Fibroblast of villous mesenchyme (primary cell): ENCODE measurements at places on chromosomes 5 and 9. TPM values are rescaled to one million over a fixed set of nuclear protein-coding genes. Genes with fewer than 3 reads are reported as not detected.

The G3BP1 gene
- 146 and 244 TPM in 2 replicates for total RNA-seq

The CHSY3 gene
- total RNA-seq, result 9.9 and 11.3 TPM in 2 replicates

The TICAM2 gene
- total RNA-seq, result 6.9 and 7.1 TPM in 2 replicates

The BTNL8 gene
- not detected in 2 replicates for total RNA-seq

The ENTPD2 gene
- total RNA-seq, result not detected in 2 replicates

The PCDHGC5 gene
- total RNA-seq, result 2.6 TPM in 2 replicates

The SH3RF2 gene
- total RNA-seq, result 0.97 and 2.2 TPM in 2 replicates

The SPINK4 gene
- total RNA-seq, result not detected in 2 replicates

The CAVIN4 gene
- 0.64 and 1.3 TPM in 2 replicates for total RNA-seq

The OR1L1 gene
- total RNA-seq, result not detected in 2 replicates

The C9orf57 gene
- total RNA-seq, result not detected in 2 replicates

The CD14 gene
- total RNA-seq, result 0.97 and 2.2 TPM in 2 replicates

The SLC23A1 gene
- total RNA-seq, result not detected in 2 replicates

The SHISAL2B gene
- not detected in 2 replicates for total RNA-seq

The STPG3 gene
- not detected in 2 replicates for total RNA-seq

The MLANA gene
- not detected in 2 replicates for total RNA-seq

The LRRC19 gene
- total RNA-seq, result not detected in 2 replicates

The RANBP17 gene
- total RNA-seq, result 28.0 and 33.7 TPM in 2 replicates

The PIP5KL1 gene
- total RNA-seq, result 2.6 and 3.5 TPM in 2 replicates

The TSPAN17 gene
- total RNA-seq, result 34.5 and 38.0 TPM in 2 replicates

The PCDHB16 gene
- under 0.01 and 0.32 TPM in 2 replicates for total RNA-seq

The CDH10 gene
- 0.97 and 2.2 TPM in 2 replicates for total RNA-seq

The MAST4 gene
- 5.8 and 8.2 TPM in 2 replicates for total RNA-seq

The SLCO6A1 gene
- total RNA-seq, result under 0.01 and 0.32 TPM in 2 replicates

The PPP1R26 gene
- total RNA-seq, result 10.3 and 11.7 TPM in 2 replicates

The PCDHGA8 gene
- 3.0 and 3.2 TPM in 2 replicates for total RNA-seq

The IFNA13 gene
- total RNA-seq, result not detected in 2 replicates

The OR2Y1 gene
- total RNA-seq, result not detected in 2 replicates

The TAF1L gene
- total RNA-seq, result under 0.01 TPM in 1 of 2 replicates, not detected in the other

The FST gene
- total RNA-seq, result 29.8 and 52.5 TPM in 2 replicates

The KLHL9 gene
- 34.8 and 57.9 TPM in 2 replicates for total RNA-seq

The IFNE gene
- 1.7 and 2.3 TPM in 2 replicates for total RNA-seq

The PCDHGA10 gene
- total RNA-seq, result 11.7 and 12.2 TPM in 2 replicates

The GMCL2 gene
- total RNA-seq, result not detected in 2 replicates

The TLE4 gene
- 48.3 and 79.0 TPM in 2 replicates for total RNA-seq

The GTF2H2 gene
- 27.1 and 40.6 TPM in 2 replicates for total RNA-seq

The MCTP1 gene
- 14.7 and 20.9 TPM in 2 replicates for total RNA-seq

The PCA3 gene
- total RNA-seq, result under 0.01 TPM in 1 of 2 replicates, not detected in the other
